ENCODE measurements at places on chromosomes 2 and 18.
A peak's percentile ranks its signal among the peaks of the same experiment; 100 is the strongest.

- no peak for DNase-seq
Observed at GRCh38 chr2:25369439-25369838, 27.7 kb upstream of the DNMT3A start.

DNA sequence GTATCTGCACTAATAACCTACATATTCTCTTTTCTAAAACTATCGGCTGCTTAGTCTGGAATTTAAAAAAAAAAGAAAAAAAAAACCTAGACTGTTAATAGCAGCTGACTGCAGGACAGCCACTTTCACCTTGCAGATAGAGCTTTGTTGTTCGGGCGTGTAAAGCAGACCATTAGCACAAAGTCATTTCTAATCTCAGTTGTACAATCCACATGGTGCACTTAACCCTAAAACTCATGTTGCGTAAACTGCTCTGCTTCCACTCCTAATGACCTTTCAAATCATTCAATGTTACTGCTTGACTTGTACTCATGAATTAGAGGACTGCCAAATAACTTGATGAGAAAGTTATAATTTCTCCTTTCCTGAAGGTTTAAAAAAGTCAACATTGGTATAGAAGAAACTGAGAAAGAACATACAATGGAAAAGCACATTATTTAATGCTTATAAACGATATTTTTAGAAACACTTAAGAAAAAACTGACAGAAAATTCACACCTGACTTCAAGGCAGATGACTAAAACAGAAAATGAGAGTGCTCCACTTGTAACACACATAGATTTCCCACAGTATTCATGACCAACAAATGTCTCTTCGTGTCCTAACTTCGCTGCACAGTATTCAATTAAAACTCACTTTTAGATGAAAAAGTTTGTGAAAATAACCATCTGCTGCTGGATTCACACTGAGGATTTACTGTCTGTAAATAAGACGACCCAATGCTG is 2.6 kb downstream of the CDH2 start:
- DNase-seq = no peak

DNA sequence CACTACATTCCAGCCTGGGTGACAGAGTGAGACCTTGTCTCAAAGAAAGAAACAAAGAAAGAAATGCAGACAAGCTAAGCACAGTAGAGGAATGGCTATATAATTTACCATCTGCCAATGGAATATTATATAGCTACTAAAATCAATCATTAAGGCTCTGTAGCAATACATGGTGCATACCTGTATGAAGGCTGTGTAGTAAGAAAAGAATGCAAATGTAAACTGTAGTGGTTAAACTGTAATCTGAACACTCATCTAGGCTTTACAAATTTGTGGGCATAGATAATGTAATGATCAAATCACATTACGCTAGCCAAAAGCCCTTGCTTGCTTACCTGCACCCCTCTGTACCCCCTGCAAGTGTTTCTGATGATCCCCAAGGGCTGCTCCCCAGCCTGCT is 230.9 kb downstream of the LTBP1 start:
- DNase-seq = no peak

DNA sequence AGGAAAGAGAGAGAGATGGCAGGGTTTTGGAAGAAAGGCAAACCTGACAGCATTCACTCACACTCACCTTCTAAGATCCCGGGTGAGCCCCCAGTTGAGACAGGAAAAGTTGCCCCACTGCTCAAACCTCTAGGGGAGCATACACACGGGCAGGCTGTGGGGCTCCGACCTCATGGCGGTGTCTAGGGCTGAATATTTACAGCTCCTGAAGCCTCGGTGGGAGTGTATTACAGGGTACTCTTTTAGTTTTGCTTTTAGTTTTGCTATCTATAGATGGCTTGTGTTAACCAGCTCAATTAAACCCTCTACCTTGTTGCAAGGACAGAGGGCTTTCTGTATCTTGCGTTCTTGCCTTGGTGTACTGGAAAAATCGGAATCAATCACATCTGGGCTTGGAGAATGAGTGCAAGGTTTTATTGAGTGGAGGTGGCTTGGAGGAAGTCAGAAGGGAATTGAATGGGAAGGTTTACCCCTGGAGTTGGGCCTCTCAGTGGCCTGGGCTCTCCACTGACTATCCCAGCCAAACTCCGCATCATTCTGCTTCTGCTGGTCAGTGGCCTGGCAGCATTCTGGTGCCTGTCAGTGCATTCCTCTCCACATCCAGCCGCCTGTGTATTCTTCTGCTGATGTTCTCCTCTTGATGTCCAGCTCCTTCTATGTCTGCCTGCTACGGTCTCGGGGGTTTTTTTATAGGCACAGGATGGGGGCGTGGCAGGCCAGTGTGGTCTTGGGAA is 10.1 kb upstream of the IFIH1 start:
- DNase-seq = no peak

DNA sequence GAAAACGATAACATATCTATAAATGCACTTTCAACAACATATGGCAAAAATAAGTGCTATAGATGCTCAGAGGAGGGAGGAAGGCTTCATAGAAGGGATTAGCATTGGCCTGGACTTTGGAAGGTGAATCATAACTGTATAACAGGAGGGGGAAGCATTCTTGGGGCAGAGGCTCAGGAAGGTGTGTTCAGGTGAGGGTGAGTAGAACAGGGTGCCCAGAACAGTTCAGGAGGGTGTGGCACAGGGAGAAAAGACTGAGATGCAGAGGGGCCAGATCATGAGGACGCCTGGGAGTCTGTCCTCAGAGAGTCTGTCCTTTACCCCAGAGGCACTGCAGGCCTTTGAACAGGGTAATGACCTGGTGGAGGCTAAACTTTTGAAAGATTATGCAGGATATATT is 29.3 kb upstream of the MEP1B start:
- no peak for DNase-seq

- DNase-seq = no peak
Observed at GRCh38 chr18:57439985-57440330, 4.8 kb downstream of the ONECUT2 start.

DNA sequence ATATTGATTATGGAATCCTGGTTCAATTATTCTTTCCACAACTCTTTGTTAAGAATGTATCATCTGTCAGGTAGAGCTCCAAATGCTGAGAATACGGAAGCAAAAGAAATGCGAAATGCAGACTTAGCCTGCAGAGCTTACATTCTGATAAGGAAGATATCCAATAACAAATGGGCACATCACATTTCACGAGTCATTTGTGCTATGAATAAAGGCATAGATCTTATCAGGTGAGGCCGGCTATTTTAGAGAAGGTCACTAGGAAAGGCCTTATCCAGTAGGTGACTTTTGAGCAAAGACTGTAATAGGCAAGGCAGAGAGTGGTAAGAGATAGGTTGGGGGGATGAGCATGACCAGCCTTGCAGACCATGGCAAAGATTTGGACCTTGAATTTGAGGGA is 174.3 kb upstream of the SERPINE2 start:
- no peak for DNase-seq

DNA sequence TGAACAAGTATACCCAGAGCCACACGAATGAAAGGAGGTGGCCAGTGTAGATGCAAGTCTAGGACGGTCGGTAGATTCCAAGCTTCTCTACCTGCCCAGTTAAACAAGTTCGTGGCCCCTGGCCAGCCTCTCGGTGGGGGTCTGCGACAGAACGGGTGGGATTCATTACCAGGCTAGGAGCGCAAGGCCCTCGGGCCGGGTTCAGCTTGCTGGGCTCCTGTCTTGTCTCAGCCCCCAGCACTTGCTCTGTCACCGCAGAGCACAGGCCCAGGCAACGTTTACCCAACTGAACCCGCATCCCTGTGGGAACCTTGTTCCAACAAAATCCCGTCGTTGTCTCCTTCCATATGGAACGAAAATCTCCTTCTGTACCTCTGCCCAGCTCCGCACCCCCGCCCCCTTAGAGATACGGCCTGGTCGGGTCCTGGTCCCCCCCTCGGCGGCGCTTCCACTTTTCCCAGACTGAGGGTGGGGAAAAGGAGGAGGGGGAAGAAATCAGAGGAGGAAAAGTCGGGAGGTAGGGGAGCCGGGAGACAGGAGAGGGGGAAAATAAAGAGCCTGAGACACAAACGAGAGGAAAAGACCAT is 1.9 kb upstream of the EMX1 start:
- DNase-seq = no peak

DNA sequence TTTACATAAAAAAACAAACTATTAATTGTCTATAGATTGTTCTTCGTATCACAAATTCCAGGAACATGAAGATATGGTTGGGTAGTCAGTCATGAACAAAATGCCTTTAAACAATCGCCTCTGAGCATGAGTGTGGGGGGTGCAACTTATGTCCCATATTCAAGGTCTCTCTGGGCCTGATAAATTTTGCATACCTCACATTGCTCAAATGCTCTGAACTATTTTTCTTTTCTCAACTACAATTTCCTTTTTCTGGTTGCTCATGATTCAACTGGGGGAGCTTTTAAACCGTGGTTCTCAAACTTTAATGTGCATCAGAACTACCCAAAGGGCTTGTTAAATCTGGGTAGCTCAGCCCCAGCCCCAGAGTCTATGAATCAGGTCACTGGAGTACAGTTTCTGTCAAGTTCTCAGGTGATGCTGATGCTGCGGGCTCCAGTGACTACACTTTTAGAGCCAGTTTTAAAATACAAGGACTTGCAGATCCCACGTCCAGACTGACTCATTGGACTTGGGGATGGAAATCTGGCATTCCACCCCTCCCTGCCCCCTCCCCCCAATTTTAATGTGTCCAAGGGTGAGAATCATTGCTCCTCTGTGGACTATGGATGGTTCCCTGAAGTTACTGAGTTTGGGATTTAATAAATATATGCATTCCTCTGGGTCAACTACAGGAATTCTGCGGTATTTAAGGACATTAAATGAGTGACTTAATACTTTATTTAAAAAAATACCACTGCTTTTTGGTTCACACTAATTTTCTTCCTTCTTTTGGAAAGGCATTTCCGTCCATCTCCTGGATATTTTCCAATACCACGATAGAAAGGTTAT is 1.5 kb upstream of the GPD2 start:
- no peak for DNase-seq

DNA sequence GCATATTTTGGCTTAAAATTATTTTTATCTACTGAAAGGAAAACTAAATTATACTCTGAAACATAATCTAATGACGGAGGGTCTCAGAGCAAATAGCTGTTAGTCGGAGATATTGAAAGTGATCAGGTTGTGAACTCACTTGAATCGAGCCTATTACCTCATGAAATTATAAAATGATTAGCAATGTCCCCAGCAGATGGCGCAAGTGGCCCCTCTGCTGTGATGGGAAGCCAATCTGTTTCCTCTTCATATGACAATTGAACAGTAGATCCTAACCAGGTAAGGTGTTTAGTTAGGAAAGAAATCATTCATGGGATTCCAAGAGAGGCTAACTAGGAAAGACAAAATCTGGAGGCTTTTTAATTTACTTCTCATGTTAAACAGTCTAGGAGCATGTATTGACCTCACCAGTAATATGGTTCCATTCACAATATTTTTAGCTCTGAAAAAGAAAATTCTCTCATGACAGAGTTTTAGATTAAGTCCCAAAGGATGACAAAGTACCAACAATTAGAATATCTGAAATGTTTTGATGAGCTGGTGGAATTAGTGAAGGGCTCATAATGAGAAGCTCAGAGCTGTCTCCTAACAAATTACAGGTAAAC is 29.9 kb upstream of the MPPE1 start:
- peak; percentile 50 for DNase-seq

GRCh38 chr18:8056723-8057122 is 489.6 kb downstream of the PTPRM start:
- no peak for DNase-seq

DNA sequence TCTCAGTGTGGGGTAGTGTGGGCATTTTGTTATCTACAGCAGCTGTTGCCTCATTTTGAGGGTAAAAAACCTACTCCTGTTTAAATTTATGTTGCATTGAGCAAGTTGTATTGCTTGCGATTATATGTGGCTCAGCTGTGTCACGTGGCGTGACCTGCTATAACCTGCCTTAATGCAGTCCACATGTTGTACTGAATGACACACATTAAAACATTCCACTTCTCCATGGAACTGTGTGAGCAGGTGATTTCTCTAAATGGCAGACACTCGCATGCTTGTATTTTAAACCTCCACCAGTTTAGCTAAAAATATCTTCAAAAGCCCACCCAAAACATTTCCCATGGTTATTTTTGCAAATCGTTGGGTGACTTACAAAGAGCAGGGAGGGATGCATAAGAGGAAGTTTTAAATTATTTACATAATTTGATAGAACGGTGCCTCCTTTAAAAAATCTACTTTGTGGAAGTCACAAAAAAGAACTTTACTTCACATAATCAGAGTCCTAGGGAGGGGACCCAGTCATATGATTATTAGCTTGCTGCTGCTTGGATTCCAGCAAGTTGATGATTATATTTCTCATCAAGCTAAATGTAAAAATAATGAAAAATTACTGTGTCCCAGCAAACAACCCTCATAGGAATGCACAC is 163.3 kb upstream of the ZEB2 start:
- DNase-seq = no peak

DNA sequence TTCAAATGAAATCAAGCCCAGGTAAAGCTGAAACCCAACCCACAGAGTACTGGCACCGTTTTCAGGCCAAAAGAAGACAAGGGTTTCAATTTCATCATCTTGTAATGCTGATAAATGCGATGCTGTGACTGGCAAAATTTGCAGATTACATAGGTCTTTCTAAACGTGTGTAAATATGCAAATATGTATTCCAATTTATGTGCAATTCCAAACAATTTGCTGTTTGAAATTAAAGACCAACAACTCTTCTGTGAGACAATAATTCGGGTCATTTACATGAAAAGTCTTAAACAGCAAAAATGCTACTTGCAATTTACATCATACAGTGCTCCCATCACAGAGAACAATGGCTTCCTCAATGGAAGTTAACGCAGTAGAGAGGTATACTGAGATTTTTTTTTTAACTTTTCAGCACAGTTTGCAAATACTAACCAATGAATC is 2.8 kb upstream of the ZNF532 start:
- no peak for DNase-seq

GRCh38 chr18:46733872-46734271 is 23.0 kb downstream of the ST8SIA5 start:
- no peak for DNase-seq

GRCh38 chr18:45066886-45067285 is 386.2 kb downstream of the SETBP1 start:
- no peak for DNase-seq

DNA sequence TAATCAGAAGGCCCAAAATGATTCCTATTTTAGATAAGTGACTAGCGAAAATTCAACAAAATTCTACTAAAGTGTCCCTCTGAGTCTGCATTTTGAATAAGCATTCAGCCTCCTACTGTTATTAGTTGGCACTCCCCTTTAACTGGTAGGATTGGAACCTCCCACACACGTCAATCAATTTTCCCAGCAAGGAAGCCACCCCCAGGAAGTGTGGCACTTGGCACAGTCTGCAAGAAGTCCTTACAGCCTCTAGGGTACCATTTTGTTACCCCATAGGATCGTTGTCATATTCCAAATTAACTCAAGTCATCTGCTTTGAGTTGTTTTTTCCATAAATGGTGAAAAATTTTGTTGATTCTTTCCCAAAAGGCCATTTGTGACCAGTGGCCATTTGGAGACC is 33.8 kb upstream of the POU3F3 start:
- no peak for DNase-seq

GRCh38 chr2:164719996-164720941 is 99.0 kb upstream of the GRB14 start:
- no peak for DNase-seq

- DNase-seq = no peak
Observed at GRCh38 chr2:77418537-77418936, 103.6 kb downstream of the LRRTM4 start.
